HepG2 (cell line): ENCODE measurements at places on chromosomes 5 and 9. TPM values are rescaled to one million over a fixed set of nuclear protein-coding genes. Genes with fewer than 3 reads are reported as not detected.

DNA sequence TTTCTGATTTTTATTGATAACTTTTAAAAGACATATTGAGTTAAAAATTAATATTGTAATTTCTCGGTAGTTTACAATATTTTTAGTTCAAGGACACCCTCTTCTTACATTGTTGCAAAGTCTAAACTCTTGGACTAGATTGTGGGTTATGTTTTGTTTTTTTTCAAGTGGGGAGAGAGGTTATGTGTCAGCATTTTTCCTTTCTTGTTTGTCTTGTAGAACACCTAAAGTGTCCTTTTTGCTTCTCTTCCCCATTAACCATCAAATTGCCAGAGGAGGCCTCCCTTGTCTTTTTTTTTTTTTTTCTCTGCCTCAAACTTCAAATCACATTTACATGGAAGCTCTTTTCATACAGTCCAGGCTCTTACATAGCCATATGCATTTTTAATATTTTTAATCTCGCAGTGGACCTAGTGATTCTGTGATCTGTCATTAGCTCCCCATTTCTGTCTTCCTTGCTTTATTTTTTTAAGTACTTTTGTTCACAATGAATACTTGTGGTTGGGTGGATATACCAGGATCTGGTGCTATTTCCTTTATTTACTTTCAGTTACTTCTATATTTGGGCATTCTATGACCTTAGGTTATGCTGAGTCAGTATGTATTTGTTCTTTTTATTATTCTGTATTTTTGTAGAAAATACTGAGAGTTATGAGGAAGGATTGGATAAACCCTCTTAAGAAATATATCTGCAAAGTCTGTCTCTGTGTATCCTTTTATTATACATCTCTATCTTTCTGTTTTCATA, 2280.6 kb upstream of the ACO1 start:
- DNase-seq, result no peak

- no peak for DNase-seq
These were observed 12.8 kb downstream of the C5orf63 start for GRCh38 chr5:127060470-127060985.

The MZB1 gene
- 0.27 and 0.31 TPM in 2 replicates for total RNA-seq

DNA sequence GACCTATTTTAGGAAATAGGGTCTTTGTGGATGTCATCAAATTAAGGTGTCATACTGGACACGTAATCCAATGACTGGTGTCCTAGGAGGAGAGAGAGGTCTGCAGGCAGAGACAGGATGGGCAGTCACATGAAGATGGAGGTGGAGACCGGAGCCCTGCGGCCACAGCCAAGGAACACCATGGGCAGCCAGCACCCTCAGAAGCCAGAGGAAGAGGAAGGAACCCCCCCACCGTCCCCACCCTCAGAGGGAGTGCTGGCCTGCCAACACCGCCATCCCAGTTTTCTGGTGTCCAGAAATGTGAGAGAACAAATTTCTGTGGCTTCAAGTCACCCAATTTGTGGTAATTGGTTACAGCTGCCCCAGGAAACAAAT, 88.3 kb downstream of the NSUN2 start:
- no peak for DNase-seq

The MAMDC2 gene
- total RNA-seq, result not detected in 2 replicates

The TERT gene
- 1.2 and 5.9 TPM in 2 replicates for total RNA-seq

GRCh38 chr5:43315682-43316081, 2.5 kb upstream of the HMGCS1 start:
- DNase-seq, result no peak

The OTP gene
- not detected in 2 replicates for total RNA-seq

DNA sequence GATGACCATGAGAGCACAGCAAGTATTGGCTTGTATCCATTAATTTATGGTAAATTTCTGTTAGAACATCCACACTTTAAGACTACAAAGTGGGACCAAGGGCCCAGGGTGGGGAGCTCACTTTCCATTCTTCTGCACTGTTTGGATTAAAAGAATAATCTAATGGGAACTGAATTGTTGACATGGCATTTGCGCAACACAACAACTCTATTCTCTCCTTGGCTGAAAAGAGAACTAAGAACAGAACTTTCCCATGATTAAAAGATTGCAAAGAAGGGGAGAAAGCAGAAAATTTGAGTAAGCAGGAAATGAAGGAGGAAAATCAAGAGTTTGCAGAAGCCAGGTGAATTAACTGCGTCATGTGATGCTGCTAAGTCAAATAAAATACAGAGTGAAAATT, 143.4 kb downstream of the HINT1 start:
- DNase-seq, result no peak

The DOK3 gene
- total RNA-seq, result 0.48 and 1.4 TPM in 2 replicates

The IRX1 gene
- total RNA-seq, result not detected in 2 replicates

The GRM6 gene
- total RNA-seq, result not detected in 2 replicates
